Hematopoietic multipotent progenitor cell (in vitro differentiated cells): ENCODE measurements at places on chromosomes 7 and 10. TPM values are rescaled to one million over a fixed set of nuclear protein-coding genes. Genes with fewer than 3 reads are reported as not detected.

SH2D4B gene
- under 0.01 TPM for total RNA-seq

VENTX gene
- total RNA-seq, result 0.27 TPM

GIMAP7 gene
- 16.7 TPM for total RNA-seq

CUEDC2 gene
- 45.2 TPM for total RNA-seq

SPDYE5 gene
- under 0.01 TPM for total RNA-seq

NAT16 gene
- not detected for total RNA-seq

FFAR4 gene
- total RNA-seq, result not detected

IDI2 gene
- not detected for total RNA-seq

FGF8 gene
- total RNA-seq, result not detected

LYZL1 gene
- total RNA-seq, result not detected

LMOD2 gene
- total RNA-seq, result not detected

PRTFDC1 gene
- 3.5 TPM for total RNA-seq

TFR2 gene
- 51.7 TPM for total RNA-seq

TDRD1 gene
- 0.27 TPM for total RNA-seq

CCNY gene
- total RNA-seq, result 53.3 TPM

UPK3B gene
- total RNA-seq, result 1.1 TPM

MICU1 gene
- 19.4 TPM for total RNA-seq

BLVRA gene
- 22.6 TPM for total RNA-seq

PILRA gene
- 2.2 TPM for total RNA-seq

ALOX5 gene
- total RNA-seq, result 9.2 TPM

SPACDR gene
- total RNA-seq, result 0.27 TPM

ASAH2 gene
- under 0.01 TPM for total RNA-seq

GPR15LG gene
- total RNA-seq, result not detected

CARD11 gene
- 15.1 TPM for total RNA-seq

HOXA9 gene
- 105 TPM for total RNA-seq

CCL24 gene
- total RNA-seq, result not detected

NYAP1 gene
- total RNA-seq, result under 0.01 TPM

GIMAP5 gene
- total RNA-seq, result 29.1 TPM

LRRC61 gene
- total RNA-seq, result 46.6 TPM

ADCYAP1R1 gene
- not detected for total RNA-seq

CASTOR2 gene
- 25.3 TPM for total RNA-seq

HMX2 gene
- total RNA-seq, result not detected

FGFR2 gene
- not detected for total RNA-seq

MSANTD7 gene
- total RNA-seq, result 23.7 TPM

AMZ1 gene
- 2.4 TPM for total RNA-seq

TRIL gene
- under 0.01 TPM for total RNA-seq

PRRT4 gene
- 0.27 TPM for total RNA-seq

OPN4 gene
- not detected for total RNA-seq

POM121L12 gene
- not detected for total RNA-seq

MUC3A gene
- total RNA-seq, result under 0.01 TPM

PSD gene
- 4.6 TPM for total RNA-seq

GTPBP10 gene
- total RNA-seq, result 3.8 TPM

NUTM2A gene
- 1.1 TPM for total RNA-seq

STEAP4 gene
- under 0.01 TPM for total RNA-seq

SPOCK2 gene
- 31.0 TPM for total RNA-seq

PARG gene
- total RNA-seq, result 19.7 TPM

BLNK gene
- 1.3 TPM for total RNA-seq

PAPOLB gene
- under 0.01 TPM for total RNA-seq

DLX6 gene
- under 0.01 TPM for total RNA-seq

BTBD16 gene
- not detected for total RNA-seq

CPEB3 gene
- total RNA-seq, result 1.9 TPM
